ENCODE measurements at places on chromosomes 3 and 15.

DNA sequence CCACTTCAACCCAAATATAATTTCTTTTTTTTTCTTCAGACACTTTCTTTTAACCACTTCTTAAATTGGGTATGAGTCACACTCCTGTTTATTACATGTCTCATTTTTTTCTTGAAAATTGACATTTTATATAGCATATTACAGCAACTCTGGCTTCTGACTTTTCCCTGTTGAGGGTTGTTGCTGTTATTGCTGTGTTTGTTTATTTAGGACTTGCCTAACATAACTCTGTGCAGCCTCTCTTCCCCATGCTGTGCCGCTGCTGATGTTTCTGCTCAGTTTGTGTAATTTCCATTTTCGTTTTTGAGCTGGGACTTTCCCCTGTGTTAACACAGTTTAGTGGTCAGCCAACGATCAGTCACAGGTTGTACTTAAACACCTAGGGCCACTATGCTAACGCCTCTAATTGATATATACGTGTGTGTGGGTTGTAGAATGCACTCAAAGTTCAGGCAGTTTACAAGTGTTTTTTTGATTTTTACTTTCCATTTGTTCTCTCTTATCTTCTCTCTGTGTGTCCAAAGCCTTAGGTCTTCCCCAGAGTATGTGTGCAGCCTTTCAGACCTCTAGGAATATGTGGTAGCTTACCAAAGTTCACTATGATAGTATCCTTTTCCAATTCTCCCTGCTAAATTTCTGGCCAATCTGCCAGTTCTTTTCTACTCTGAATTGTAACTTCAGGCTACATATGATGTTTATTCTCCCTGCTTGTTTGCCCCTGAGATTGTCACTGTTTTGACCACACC, 337.2 kb downstream of the ZBTB20 start:
- no peak for DNase-seq

DNA sequence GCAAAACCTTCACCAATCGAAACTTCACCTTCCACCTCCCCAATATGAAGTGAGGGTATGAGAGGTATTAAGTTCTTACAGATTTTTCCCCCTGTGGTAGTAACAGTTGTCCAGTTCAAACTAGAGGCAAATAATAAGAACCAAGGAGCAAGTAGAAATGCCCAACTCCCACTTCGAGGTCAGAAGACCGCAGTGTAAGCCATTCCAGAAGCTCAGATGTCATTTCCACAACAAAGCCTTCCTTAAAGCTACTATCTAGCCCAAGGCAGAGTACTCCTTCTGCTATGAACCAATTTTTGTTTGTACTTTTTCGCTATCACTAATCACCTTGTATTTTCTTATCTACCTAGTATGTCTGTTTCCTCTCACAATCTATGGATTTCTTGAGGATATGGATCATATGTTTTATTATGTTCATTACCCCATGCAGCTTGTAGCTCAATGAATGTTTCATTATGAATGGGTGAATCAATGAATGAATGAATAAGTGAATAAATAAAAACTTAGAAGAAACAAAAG, 235.7 kb upstream of the KCNMB2 start:
- DNase-seq: no peak

DNA sequence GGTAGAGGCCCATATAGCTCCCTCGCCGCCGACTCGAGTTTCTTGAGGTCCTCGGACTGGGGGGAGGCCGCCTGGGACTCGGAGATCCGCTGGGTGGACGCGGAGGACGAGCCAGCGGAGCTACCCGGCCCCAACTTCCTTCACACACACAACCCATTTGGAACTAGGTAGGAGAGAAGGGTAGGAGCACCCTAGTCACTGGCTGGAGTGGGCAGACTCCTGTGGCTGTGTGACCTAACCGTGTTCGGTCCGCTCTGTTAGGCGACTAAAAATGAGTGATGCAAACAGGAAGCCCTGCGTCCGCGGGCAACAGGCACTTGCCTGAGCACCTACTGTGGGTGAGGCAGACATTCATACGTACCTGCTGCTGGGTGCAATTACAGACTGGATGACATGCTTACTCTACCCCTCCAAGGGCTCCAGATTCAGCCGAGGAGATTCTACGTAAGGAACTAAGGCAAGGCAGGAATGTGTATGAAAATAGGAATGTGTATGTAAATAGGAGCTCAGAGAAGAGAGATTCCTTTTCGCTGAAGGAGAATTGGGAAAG, 4.6 kb upstream of the SIN3A start:
- no peak for DNase-seq

GRCh38 chr3:108985844-108986243, 32.2 kb upstream of the GUCA1C start:
- DNase-seq: no peak

DNA sequence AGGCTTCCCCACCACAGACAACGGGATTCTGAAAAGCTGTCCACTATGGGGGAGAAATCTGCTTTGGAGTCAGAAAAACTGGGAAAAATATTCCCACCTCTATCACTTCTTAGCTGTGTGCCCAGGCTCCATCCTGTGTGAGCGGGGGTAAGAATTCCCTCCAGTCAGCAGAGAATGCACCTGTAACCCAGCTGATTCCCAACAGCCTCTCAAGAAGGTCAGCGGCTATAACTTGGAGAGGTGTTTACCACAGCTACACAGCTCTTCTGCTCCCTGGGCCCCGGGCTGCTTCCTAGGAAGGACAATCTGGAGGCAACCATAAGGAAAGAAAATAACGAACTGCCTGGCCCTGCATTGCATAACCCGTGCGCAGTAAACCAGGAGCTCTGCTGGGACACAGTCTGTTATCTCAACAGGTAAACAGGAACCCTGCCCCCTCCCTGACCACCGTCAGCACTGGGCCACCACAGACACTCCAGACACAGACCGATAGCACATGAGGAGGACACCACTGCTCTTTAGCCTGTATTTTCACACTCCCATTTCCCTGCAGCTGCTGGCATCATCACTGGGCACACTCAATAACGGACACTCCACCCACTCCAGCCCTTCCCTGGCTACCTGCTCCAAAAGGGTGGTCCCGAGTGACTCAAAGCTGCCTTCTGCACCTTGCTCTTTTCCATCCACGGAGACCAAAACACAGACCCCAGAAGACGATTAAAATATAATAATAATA, 2.1 kb downstream of the RAB43 start:
- no peak for DNase-seq

- DNase-seq: peak; percentile 74
Observed at GRCh38 chr15:90004671-90005070, 3.5 kb downstream of the ZNF710 start.

GRCh38 chr3:184099806-184100686, 3.2 kb downstream of the HTR3E start:
- DNase-seq: no peak

- no peak for DNase-seq
Observed at GRCh38 chr15:70249616-70250015, 151.9 kb upstream of the TLE3 start.

GRCh38 chr3:55483196-55484095, 3.7 kb downstream of the WNT5A start:
- no peak for DNase-seq

GRCh38 chr3:150736903-150737832, 25.8 kb downstream of the SIAH2 start:
- DNase-seq: no peak

DNA sequence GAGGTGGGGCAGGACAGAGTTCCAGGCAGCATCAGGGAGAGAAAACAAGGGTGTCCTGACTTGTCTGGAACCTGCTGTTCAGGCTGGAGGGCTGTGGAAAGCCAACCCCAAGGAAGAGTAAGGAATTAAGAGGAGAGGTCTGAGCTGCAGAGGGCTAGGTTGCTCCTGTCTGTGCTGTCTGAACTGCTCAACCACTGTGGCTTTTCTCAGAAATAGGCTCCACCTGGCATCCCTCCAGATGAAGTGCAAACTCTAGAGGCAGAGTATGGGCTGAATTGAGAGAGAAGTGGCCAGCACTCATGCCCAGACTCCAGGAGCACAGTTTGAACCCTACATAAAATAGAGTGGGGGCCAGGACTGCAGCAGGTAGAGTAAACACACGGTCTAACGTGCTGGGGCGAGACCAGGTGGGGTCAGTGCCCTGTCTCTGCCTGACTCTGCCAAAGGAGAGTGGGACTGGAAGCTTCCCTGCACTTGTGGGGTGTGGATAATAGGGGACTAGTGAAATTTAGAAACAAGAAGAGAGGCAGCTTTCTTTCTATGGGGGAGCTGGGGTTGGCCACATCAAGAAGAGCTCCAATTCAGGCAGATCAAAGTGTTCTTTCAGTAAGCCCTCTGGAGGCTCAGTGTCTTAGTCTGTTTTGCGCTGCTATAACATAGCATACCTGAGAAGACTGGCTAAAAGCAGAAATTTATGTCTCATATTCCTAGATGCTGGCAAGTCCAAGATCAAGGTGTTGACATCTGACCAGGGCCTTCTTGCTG, 28.0 kb upstream of the MNS1 start:
- DNase-seq: no peak

DNA sequence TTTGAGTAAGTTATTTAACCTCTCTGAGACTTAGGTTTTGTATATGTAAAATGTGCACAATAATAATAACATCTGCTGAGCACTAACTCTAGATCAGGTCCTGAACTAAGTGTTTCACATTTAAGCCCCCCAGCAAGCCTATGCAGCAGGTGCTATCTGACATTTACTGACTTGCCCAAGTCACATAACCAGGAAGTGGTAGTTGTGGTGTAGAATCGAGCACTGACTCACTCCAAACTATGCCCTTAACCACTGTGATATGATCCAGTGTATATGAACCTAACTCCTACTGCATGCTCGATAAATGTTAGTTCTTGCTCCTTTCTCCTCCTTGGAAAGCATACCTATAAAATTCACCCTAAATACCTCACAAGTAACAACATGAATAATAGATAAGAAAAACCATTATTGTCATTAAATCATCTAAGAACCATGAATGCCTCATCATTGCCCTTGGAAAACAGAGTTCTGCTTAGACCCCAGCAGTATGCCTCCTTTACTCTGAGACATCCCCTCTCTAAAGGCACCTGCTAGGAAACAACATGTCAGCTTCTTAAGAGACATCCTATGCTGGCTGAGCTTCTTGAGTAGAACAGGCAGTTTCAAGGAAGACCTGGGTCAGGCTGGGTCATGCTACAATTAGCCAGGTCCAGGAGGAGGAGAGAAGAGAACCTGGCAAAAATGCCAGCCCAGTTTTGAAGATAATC, 3.0 kb upstream of the SHC4 start:
- peak; percentile 78 for DNase-seq

DNA sequence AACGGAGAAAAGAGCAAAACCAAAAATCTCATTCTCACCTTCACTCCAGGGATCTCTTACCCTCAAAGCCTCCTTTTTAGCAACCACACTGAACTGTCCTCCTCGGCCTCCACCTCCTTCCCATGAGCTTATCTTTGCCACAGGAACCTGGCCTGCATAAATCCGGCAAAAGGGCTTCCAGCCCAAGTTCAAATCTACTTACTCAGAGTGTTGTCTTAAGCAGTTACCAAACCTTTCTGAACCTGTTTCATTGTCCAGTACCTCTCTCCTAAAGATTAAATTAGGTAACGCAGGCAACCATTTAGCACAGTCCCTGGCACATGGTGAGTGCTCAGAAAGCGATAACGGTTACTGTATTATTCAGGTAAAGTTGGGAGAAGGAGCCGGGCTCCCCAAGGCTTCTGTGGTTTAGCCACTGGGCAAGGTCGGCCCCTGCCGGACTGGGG, 777 bp downstream of the CIB1 start:
- DNase-seq: no peak

DNA sequence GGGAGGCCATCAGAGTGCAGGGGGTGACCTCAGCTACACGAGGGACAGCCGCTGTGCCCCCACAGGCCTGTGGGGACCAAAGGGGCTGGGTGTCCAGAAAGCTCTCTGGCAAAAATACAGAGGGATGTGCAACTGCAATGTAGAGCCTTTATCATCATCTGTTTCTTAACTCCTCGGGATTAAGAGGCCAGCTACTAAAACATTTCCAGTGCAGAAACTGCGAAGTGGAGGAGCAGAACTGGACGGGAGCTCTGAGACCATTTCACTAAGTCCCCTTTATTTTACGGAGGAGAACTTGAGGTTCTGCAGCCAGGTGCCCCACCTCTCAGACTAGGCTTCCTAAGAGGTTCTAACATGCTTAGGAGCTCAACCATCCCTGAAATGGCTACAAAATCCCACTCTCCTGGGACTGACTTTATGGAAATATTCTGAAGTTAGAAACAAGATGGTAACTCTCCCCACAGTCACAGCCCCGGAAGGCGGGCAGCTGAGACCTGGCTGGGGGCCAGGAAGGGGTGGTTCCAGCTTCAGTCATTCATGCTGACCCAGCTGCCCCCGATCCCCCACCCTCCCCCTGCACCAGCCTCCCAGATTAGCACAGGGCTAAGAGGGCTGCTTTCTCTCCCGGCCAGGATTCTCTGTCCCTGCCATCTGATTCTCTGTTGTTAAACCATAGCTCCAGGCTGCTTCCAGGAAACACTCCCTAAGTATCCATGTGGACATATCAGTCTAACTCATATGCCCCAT, 40.3 kb downstream of the UMPS start:
- DNase-seq: no peak

- no peak for DNase-seq
Observed at GRCh38 chr15:44325568-44325967, 37.0 kb downstream of the GOLM2 start.

DNA sequence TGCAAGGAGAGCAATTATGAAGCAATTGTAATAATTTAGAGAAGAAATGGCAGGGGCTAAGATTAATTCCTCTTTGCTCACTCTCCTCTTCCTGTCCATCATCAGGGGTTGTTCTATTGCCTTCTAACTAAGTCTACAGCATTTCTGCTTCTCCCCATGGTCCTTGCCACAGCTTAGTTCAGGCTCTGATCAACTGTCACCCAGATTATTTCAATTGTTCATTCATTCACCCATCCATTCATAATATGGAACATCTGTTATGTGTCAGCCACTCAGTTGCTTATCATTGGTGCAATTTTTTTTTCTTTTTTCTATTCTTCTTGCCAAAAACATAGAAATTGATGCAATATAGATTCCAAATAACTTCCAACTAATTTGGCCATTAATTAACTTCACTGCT, 93.2 kb downstream of the CD47 start:
- no peak for DNase-seq

Data from HFF-Myc (cell line).